ENCODE measurements at places on chromosomes 5 and 9.

GRCh38 chr5:139646912-139647505 lies 1.1 kb upstream of the CXXC5 start:
- DNase-seq: no peak

DNA sequence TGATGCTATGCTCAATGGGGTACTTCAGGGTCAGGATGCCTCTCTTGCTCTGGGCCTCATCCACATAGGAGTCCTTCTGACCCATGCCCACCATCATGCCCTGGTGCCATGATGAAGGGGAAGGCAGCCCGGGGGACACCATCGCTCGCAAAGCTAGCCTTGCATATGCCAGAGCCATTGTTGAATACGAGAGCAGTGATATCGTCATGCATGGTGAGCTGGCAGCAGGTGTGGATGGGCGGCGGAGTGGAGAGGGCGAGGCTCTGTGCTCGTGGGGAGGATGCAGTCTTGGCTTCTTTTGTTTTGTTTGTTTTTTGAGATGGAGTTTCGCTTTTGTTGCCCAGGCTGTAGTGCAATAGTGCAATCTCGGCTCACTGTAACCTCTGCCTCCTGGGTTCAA lies 17.2 kb upstream of the SPZ1 start:
- DNase-seq: no peak

DNA sequence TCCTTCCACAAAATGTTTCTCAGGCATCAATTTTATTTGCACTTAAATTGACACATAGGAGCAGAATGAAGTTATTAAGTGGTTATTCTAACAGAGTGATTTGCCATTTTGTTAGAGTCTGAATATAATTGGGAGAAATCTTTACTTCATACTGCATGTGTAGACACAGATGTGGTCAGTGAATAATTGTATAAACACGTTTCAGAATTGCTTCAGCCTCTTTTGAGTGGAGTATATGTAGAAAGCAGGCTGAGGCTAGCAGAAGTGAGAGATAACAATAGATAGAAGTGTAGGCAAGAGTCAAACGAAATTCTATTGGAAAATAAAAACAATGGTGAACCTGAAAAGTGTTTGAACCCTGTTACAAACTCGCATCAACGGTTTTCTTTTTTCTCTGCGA lies 270.7 kb downstream of the TMEM167A start:
- no peak for DNase-seq

- DNase-seq: no peak
These were observed 142.4 kb downstream of the NMUR2 start for GRCh38 chr5:152262667-152263066.

DNA sequence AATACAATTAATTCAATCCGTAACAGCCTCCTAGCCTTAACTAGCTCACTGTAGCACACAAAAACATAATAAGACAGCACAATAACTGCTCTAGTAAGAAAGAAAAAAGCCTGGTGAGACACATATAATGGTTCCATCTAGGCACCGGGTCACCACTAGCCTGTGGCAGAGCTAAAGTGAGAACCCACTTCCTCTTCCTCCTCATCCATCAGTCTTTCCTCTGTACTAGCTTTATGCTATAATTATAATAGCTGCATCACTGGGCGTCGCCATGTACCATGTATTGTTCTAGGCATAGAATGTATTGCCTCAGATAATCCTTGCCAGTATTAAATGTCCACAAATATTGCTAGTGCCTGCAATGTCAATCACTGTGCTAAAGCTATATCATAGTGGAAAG lies 23.1 kb downstream of the ADRB2 start:
- DNase-seq: no peak

DNA sequence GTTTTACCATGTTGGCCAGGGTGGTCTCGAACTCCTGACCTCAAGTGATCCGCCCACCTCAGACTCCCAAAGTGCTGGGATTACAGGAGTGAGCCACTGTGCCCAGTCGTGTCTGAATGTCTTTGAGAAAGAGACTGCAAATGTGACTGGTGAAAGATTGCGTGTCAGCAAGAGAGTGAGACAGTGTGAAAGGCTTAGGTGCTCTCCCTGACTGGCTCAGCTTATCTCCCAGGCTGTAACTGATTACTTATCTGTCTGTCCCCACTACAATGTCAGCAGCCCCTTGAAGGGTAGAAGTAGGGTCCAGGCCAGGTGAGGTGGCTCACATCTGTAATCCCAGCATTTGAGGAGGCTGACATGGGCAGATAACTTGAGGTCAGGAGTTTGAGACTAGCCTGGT lies 3.4 kb upstream of the FGFR4 start:
- no peak for DNase-seq

GRCh38 chr5:139856714-139857113 lies 61.1 kb downstream of the PSD2 start:
- no peak for DNase-seq

DNA sequence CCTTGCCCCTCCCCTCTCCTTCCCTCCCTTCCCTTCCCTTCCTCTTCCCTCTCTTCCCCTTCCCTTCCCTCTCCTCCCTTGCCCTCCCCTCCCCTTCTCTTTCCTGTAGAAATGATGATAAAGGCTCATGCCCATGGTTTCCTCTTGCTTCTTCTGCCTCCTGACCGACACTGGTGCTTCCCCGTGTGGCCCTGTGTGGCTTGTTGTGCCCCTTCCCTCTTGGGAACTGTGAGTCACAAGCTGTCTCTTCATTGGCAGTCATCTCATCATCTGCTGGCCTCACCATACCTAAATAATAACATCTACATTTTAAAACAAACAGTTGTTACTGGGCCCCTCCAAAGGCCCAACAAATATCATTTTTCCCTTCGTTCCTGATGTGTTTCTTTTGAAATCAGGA lies 11.7 kb upstream of the CARNMT1 start:
- no peak for DNase-seq

DNA sequence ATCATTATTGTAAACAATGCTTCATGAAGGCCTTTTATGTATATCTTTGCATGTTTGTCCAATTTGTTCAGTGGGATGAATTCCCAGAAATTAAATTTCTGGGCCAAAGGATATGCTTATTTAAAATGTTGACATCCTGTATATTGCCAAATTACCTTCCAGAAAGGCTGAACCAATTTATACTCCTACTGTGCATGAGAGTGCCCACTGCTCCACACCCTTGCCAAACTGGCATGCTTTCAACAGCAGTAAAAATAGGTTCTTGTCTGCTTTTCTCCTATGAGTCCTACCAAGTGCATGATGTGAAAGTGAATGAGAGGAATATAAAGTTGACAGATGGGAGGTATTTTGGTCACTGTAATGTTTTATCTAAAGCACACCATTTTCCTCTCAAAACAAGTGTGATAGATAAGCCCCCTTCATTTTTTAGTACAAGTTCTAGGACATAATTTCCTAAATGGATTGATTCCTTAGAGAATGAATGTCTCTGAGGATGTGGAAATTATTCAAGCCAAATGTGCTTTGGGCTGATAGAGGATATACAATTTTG lies 70.5 kb upstream of the ERBIN start:
- no peak for DNase-seq

DNA sequence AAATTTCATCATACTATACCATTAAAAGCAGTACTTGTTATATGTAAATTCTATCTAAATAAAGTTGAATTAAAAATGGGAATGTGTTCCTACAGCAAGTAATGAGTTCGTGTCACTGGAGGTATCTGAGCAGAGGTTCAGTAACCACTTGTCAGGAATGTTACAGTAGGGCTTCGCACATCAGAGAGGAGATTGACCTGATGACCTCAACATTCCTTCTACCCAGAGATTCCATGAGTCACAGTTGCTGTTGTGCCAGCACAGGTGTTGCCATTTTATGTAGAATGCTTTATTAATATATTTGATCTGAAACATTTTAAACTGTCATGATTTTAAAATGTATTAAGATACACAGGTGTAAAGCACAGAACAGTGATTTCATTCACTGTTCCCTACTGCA lies 60.3 kb downstream of the STX17 start:
- no peak for DNase-seq

DNA sequence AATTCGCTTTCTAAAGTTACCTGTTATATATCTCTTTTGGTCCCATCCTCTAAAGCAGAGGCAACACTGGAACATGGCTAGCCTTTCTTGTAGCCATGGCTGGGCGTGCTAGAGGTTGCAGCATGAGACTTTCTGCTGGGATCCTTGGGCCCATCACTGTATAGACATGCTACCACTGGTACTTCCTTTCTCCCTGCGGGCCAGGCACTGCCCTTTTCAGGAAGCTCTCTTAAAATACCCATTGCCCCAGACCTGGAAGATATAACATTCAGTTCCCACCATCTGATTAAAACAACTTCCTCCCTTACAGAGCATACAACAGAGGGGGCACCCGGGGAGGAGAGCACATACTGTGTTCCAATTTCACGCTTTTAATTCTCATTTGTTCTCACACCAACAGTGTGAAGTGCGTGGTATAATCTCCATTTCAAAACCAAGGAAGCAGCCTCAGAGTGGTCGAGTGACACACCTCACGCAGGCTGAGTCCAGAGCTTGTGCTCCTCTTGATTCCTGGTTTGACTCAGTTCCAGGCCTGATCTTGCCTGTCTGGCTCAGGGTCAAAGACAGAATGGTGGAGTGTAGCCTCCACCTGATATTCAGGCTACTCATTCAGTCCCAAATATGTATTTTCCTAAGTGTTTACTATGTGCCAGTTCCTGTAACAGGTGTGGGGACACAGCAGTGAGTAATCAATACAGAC lies 22.6 kb downstream of the PTGS1 start:
- DNase-seq: no peak

Data from activated CD4-positive, alpha-beta T cell treated with anti-CD3 and anti-CD28 coated beads, Interleukin-2, amount 50 U/mL, for 24 hours (primary cell).